ENCODE measurements at places on chromosomes 11 and 22.

DNA sequence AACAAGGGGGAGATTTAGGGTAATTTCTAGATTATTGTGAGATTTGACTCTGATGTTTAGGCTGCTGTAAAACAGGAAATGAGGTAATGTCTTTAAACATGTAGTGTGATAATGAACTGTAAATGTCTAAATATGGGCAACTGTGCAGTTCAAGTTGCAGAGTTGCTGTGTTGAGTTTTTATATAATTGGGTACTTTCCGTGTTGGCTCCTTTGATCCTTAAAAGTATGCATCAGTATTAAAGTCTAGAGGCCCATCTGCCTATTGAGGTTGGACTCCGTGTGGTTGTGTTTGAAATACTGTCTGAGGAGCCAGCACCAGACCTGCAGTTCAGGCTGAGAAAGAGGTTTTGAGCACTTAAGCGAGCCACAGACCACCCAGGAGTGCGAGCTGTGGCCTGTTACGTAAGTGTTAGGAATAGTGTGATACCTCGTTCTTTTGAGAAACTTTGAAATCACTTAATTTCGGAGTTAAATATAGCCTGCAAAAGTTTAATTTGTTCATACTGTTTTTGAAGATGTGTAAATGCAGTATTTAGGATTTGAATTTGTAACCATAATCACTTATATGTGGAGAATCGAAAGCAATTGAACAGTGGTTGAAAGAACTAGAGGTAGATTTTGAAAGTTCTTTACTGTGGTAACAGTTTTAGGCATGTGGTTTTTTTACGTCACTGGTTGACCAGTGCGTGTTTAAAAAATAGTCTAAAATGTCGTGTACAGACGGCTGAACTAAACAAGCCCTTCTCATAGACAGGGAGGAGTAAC is 9.0 kb downstream of the FAM118A start:
- DNase-seq, result no peak

GRCh38 chr11:7538031-7538430 is 24.2 kb downstream of the PPFIBP2 start:
- DNase-seq, result no peak

DNA sequence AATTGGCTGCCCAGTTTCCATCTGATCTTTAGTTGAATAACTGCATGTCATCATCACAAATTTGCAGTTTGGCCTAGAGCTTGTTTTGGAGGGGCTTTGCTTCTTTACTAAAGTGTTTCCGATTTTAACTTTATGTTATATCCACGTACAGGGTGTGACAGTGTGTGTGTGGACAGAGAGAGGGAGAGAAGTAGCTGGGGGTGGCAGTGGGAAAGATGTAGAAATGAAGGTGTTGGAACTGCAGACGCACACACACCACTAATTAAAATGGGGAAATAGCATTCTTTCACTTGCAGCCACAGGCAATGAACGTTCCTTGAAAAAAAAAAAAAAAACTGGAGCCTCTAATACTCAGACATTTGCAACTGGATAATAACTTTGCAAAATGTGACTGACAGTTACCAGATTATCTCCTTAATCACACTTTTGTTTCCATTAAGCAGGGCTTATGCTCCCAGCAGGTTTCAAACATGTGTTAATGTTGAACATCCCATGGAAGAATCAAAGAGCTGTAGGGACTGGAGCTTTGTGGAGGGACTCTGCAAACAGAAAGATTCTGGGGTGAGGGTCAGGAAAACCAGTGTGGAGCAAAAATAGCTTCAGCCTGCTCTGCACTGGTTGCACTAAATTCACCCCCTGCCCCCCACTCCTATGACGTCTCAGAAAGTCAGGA is 238.1 kb upstream of the TENM4 start:
- DNase-seq, result no peak

GRCh38 chr22:24819911-24820461 is 14.0 kb downstream of the SGSM1 start:
- DNase-seq, result no peak

DNA sequence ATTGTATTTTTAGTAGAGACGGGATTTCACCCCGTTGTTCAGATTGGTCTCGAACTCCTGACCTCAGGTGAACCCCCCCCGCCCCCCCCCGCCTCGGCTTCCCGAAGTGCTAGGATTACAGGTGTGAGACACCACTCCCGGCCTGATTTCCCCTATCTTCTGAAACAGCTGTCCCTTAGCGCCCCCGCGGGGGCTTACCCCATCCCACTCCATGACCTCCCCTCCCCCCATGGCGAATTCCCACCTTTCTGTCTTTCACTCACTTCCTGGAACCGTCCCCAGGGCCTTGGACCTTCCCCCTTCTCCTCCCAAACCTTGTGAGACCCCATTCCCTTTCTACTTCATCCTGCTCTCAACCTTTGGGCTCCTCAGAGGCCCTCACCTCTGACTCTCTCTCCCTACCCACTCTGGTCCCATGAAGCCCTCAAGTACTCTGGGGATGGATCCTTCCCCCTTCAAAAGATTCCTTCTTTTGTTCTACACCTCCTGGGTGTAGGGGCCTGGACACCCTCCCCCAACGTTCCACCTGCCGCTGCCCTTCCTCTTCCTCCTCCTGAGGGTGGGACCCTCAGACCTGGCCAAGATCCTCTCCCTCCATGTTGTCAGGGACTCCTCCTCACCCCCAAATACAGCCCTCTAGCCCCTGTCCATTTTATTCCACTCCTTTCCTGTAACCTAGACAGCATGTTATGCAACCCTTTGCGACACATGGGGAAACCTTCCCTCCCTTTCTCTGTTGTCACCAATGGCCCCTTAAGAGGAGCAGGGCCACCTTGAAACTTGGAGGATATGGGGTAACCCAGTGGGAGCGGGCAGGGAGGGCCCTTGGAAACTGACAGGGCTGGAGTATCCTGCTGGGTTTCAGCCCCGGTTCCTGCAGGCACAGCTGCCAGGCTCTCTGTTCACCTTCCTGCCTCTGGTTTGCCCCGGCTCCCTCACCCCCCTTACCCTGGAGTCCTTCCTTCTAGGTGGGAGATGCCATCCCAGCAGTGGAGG is 1.1 kb downstream of the PRDX5 start:
- DNase-seq, result no peak

- no peak for DNase-seq
Observed at GRCh38 chr22:41939981-41940831, 6.7 kb downstream of the CENPM start.

- DNase-seq, result no peak
Observed at GRCh38 chr22:47814474-47814873, 1052.0 kb downstream of the TBC1D22A start.

GRCh38 chr22:50034126-50035081 is 21.8 kb upstream of the IL17REL start:
- DNase-seq, result no peak

- DNase-seq, result no peak
Observed at GRCh38 chr11:61082931-61083531, 19.3 kb upstream of the CD5 start.

DNA sequence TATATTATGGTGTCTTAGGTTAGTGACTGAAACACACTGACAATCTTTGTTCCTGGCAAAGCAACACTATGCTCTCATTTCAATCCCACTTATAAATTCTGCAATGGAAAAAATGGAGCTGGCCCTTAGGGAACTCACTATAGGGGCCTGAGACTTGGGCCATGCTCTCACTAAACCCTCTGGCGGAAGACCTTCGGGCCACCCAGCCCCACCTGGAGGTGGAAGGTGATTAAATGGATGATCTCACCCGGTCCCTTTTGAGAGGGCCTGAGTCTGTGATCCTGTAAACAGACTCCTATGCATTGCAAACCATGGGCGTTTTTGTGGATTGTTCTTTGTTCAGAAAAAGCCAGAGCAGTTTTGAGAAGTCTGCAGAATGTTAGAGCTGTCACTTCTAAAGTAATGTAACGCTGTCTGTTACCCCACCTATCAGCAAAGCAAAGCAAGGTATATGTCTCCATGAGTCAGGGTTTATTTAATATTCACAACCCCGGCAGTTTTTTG is 17.0 kb upstream of the CDON start:
- no peak for DNase-seq

DNA sequence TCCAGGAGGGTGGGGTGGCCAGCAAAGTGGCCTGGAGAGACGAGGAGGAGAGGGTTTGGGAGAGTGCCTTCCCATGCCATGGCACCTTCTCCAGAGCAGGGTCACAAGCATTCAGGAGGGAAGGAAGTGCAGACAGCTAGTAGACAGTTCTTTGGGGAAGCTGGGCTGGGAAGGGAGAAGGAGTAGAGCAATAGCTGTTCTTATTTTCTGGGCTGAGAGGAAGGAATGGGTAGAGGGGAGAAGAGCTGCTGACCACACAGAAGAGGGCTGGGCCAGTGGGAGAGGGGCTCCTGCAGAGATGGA is 14.8 kb upstream of the PICK1 start:
- DNase-seq, result no peak

- DNase-seq, result no peak
Observed at GRCh38 chr11:46987183-46987582, 50.6 kb downstream of the CSTPP1 start.

- DNase-seq, result no peak
Observed at GRCh38 chr22:25953919-25954318, 211.9 kb downstream of the MYO18B start.

GRCh38 chr22:23110190-23110921 is 31.4 kb downstream of the RSPH14 start:
- DNase-seq, result no peak

GRCh38 chr22:43811777-43812148 is 342 bp downstream of the EFCAB6 start:
- no peak for DNase-seq

DNA sequence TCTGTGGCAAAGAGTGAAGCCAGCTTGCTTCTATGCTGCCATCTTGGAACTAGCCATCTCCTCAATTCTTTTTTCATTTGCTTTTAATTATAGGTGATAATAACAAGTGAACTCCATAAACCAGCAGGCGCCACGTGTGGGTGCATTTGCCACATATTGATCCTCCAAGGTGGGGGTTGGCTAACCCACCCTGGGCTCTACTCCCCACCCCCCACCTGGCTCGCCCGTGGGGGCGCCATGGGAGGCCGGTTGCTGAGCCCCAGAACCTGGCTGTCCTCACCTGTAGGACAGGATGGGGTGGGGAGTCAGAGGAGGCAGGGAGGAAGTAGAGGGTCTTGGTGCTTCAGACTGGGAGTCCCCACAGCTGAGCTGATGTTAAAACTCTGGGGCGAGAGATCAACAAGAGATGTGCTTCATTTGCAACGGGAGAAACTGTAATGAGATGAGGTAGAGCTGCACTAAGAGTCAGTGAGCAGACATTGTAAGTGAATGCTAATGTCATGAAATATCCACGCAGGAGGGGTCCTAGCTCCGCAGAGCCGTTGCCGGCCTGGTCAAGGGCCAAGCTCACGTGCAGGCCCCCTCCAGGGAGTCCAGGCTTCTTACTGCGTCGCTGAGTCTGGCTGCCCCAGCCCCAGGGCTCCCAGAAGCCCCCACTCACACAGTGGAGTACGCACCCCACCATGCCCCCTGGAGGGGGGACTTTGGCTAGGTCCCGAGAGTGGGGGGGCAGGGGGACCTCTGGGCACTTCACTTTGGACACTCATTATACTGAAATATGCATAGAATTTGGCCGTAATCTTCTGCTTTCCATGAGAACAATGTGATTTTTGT is 59.4 kb downstream of the BRD1 start:
- DNase-seq, result no peak

DNA sequence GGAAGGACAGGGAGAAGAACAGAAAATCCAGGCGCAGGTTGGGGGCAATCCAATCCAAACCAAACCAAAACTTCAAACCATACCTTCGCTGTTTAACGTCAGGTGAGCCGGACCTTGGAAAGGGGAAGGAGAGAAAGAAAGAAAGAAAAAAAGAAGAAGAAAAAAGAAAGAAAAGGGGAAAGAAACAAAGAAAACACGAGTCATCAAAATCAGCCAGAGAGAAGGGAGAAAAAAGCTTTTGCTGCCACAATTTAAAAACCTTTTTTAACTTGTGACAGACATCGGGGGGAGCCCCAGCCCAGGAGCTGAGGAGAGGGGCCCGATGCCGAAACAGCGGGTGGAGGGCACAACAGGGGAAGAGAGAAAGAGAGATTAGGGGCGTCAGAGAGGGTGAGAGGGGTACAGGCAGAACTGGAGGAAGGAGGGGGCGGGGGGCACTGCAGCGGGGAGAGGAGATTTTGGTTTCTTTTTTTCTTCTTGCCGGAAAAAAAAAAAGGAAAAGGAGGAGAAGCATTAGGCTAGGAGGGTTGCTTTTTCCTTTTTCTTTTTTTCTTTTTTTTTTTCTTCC is 30.1 kb downstream of the NRXN2 start:
- DNase-seq, result no peak

- DNase-seq, result peak; percentile 13
Observed at GRCh38 chr11:33620423-33621171, 80.0 kb downstream of the C11orf91 start.

- no peak for DNase-seq
Observed at GRCh38 chr11:96543177-96543576, 153.4 kb downstream of the JRKL start.

DNA sequence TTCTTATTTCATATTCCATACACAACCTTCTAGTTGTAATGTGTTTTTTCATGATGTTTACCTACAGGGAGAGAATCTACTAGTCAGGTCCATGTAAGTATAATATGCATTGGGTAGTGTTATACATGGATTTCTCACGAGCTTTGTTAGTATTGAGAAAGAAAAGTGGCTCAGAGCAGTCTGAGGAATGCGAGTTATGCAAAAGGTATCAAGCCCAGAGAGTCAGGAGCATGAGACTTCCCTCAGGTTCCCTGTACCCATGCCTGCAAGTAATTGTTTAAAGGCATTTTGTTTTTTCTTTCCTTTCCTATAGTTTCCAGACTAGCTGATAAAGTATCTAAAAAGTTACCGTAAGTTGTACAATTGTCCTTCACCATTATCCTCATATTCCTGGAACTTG is 66.1 kb downstream of the STK33 start:
- DNase-seq, result no peak

DNA sequence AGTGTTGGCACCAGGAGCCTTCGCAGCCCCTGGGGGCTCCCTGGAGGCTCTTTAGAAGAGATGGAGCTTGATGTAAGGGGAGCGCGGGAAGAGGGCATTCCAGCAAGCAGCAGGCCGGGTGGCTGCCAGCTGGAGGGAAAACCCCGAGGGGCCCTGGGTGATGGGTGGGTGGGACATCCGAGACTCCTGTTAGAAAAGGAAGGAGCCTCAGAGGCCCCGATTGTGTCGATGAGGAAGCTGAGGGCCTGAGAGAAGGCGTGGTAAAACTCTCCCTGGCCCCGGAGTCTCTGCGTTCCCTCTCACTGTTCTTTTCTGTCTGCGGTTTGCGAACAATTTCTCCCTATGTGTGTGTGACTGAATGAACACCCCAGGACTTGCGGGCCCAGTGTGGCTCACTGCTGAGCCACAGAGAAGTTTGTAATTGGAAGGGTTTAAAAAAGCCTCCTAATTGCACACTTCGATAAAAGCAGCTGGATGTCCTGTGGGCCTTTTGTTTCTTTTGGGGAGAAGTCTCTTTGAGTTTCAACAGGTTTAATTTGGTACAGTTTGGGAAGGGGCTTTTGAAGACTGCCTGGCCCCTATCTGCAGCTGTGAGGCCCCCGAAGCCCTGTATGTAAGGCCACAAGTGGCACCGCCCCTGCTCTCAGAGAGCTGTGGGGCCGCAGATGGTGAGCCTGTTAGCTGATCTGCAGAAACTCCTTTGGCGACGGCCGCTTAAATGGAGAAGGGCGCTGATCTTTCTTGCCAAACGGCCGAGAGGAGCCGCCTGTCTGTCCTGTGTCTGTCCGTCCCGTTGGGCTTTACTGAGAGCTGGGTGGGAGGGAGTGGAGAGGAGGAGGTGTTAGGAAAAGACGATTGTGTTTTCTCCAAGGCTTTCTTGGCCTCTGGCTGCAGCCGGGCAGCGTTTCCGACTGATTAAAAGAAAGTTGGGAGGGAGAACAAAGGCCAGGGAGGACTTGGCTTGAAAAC is 2.0 kb downstream of the FBLN1 start:
- DNase-seq, result no peak
